ENCODE measurements at places on chromosomes 5 and 9. TPM values are rescaled to one million over a fixed set of nuclear protein-coding genes. Genes with fewer than 3 reads are reported as not detected.

Gene FNIP1
- 99.9 TPM for total RNA-seq

Gene FAM151B
- total RNA-seq: 6.8 TPM

Gene PCDHA6
- total RNA-seq: 1.3 TPM

Gene PKD2L2
- not detected for total RNA-seq

Gene ENTPD2
- not detected for total RNA-seq

Gene TMEM267
- 35.8 TPM for total RNA-seq

Gene TAF11L5
- total RNA-seq: not detected

Gene PCDHGA11
- total RNA-seq: 17.8 TPM

Gene WWC1
- total RNA-seq: 2.7 TPM

Gene NUTM2G
- total RNA-seq: not detected

Gene ARL14EPL
- total RNA-seq: 0.18 TPM

Gene TMEFF1
- total RNA-seq: 0.49 TPM

Gene CYSRT1
- 0.49 TPM for total RNA-seq

Gene MARVELD2
- total RNA-seq: 0.63 TPM

Gene SPATA31A1
- not detected for total RNA-seq

Gene GABRA6
- not detected for total RNA-seq

Gene ZNF618
- total RNA-seq: 5.8 TPM

Gene SPATA31C1
- total RNA-seq: not detected

Gene PPIC
- 57.2 TPM for total RNA-seq

Gene LCN15
- not detected for total RNA-seq

Gene TTC23L
- 0.36 TPM for total RNA-seq

Gene ZNF658
- total RNA-seq: 2.2 TPM

Gene DDX4
- total RNA-seq: not detected

Gene PTGES
- 30.9 TPM for total RNA-seq

Gene PCDHGA10
- total RNA-seq: 22.2 TPM

Gene IRX1
- total RNA-seq: 7.9 TPM

Gene PCDHGB1
- 3.1 TPM for total RNA-seq

Gene NTRK2
- total RNA-seq: 3.3 TPM

Gene CEP120
- 30.6 TPM for total RNA-seq
